ENCODE measurements at places on chromosomes 1 and 21.

DNA sequence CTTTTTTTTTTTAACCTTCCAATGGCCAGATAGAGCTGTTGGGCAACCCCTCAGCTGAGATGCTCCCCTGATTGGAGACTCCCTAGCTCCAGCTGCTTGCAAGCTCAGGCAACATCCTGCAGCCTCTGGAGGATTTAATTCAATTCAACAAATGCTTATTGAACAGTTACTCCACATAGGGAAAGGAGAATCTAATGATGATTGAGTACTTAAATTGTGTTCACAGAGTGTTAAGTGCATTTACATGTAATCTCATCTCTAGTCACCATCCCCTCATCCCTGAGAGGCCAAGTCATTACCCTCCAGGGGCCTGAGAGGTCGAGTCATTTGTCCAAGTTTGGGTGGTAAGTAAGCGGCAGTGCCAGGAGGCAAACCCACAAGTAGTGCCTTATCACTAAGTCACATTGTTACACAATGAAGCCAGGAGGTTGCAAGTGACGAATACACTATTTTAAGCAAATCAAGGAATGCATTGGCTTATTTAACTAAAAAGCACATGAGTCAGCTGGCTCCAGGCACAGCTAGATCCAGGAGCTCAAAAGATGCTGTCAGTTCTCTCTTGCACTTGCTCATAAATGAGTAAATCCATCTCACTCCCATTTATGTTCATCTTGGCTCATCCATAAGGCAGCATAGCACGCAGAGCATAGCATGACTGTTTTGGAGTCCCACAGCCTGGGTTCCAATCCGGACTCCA, 64.3 kb downstream of the OPTC start:
- no peak for DNase-seq

GRCh38 chr1:21612057-21612456, 57.1 kb downstream of the RAP1GAP start:
- DNase-seq, result no peak

DNA sequence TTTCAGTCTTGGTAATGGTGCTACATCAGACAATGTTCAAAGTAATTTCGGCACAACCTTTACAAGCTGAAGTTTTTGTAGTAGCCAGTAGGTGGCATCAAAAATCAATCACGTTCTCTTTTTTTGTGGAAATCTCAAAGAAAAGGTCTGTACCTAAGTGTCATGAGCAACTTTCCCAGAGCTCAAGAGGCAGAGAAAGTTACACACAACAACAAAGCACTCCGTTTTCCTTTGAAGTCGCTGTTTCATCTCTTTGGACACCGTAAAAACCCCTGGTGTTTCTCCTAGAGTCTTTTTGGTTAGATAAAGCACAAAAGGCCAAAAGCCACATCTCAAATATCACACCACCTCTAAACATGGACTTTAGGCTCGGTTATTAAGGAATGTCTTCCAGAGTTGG, 131.6 kb downstream of the LHX8 start:
- DNase-seq, result peak; percentile 0

DNA sequence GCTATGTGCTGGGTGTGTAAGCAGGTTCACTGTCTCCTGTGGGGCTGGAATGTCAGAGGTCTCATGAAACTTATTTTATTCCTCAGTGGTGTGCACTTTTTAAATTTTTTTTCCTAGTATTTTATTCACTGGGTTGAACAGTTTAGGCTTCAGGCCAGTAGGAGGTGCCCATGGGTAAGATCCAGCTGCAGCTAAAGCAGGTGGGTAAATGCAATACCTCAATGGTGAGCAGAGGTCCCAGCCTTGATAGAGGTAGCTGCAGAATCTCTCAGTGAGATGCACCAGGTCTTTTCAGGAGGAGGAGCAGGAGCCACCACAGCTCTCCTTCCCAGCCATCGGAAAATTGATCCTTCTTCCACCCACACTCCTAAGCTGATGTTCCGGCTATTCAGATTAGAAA, 12.6 kb upstream of the OR6N2 start:
- peak; percentile 25 for DNase-seq
